ENCODE measurements at places on chromosomes 7 and 10.
A peak's percentile ranks its signal among the peaks of the same experiment; 100 is the strongest.

GRCh38 chr7:105857009-105857952 is 19.1 kb downstream of the ATXN7L1 start:
- DNase-seq, result no peak

DNA sequence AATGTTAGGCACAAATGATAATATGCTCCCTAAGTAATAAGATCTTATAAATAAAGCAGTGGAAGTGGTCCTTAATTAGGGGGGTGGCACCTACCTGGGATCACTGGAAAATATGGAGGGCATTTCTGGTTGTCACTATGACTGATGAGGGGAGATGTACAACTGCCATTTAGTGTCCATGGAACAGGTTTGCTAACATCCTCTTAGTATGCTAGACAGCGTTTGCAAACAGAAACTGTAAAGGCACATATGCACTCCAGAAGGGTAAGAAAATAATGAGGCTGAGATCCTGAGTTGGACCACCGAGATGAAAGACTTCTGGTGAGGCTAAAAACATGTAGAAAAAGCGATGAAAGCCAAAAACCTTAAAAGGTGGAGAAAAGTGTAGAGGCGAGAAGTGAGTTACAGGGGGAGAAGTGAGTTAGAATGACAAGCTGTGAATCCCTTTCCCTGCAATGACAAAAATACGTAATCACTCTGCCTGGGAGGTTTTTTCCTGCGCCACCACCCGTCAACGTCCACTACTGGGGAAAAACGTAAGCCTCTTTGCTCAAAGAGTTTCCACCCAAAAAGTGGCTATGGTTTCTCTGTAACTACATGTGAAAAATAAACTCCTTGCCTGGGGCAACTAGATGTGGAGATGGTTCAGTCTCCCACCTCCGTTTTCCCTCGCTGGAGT is 767 bp downstream of the KRIT1 start:
- DNase-seq, result peak; percentile 61

DNA sequence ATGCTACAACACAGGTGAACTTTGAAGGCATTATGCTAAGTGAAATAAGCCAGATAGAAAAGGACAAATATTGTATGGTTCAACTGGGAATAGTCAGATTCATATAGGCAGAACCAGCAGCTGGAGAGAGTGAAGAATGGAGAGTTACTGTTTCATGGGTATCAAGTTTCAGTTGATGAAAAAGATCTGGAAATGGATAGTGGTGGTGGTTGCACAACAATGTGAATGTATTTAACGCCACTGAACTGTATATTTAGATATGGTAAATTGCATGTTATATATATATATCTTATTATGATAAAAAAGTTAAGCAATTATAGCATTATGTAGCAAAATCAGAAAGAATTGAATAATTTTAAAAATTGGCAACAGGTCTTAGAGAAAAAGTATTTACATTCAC is 3.9 kb downstream of the LMBR1 start:
- no peak for DNase-seq

DNA sequence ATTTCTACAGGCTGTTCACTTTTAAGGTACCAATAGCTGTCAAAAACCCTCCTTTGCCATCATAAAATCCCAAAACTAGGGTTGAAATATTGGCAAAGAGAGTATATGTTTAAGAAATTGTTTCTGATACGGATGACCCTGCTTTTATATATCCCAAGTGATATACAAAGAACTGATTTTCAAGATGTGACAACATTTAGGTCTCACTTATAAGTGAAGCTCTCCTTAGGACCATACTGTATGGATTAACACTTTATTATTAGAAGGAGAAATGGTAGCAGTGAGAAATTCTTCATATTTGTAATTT is 11.0 kb upstream of the CRPPA start:
- DNase-seq, result no peak

DNA sequence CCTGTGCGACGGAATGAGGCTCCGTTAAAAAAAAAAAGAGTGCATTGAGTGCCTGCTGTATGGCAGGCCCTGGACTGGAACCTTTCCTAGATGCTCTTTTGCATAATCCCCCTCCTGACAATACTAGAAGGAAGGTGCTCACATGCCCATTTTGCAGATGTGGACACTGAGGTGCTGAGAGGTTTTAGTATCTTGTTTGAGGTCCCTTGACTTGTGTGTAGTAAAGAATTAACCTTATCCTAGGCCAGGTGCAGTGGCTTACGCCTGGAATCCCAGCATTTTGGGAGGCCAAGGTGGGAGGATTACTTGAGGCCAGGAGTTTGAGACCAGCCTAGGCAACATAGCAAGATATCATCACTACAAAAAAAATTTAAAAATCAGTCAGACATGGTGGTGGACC is 46.6 kb downstream of the TMEM130 start:
- DNase-seq, result no peak

- DNase-seq, result no peak
These were observed 18.3 kb upstream of the PPP1R9A start for GRCh38 chr7:94888995-94889523.

- no peak for DNase-seq
These were observed 144.3 kb downstream of the TCERG1L start for GRCh38 chr10:131167036-131167860.

GRCh38 chr10:128443925-128444518 is 317.8 kb upstream of the MKI67 start:
- no peak for DNase-seq

DNA sequence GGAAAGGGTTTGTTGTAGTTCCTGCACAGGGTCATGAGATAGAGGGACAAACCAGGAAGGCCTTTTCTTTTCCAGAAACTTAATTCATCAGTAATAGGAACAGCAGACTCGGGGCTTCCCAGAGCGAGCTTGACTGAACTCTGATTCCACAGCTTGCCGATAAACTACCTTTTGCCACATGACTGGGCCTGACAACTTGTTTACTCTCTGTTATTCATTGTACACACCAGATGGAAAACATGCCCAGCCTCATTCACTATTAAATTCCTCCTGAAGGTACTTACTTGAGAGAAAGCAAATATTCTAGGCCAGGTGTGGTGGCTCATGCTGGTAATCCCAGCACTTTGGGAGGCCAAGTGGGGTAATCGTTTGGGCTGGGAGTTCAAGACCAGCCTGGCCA is 77.1 kb upstream of the FGFR2 start:
- no peak for DNase-seq

DNA sequence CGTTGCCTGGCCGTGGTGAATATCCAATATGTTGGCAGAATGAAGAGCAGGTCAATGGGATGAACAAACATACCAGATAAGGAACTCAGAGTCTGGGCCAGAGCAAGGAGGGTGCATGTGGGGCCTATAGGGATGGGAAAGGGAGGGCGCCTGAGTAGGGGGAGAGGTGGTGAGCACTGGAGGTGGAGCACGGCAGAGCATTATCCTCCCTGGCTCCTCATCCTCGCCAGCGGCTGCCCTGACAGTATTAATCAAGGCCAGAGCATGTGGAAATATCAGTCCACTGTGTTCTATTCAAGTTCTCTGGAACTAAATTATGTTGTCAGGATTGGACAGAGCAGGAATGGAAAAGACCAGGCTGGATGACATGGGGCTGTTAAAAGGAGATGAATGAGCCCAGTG is 254.8 kb upstream of the ZMIZ1 start:
- no peak for DNase-seq

DNA sequence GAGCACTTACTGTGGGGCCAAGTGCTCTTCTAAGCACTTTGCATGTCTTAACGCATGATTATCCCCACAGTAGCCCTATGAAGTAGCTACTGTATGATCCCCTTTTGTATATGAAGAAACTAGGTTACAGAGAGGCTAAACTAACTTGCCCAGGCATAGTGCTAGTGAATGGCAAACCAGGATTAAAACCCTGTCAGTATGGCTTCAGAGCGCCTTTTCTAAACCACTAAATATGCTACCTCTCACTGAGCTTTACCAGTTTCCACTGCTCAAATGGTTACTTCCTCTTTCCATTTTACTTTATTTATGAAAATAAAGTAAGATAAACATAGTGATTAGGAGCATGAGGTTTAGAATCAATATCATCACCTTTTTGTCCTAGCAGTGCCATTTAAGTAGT is 73.6 kb downstream of the PODXL start:
- no peak for DNase-seq

GRCh38 chr7:91503934-91504555 is 239.8 kb downstream of the FZD1 start:
- no peak for DNase-seq

DNA sequence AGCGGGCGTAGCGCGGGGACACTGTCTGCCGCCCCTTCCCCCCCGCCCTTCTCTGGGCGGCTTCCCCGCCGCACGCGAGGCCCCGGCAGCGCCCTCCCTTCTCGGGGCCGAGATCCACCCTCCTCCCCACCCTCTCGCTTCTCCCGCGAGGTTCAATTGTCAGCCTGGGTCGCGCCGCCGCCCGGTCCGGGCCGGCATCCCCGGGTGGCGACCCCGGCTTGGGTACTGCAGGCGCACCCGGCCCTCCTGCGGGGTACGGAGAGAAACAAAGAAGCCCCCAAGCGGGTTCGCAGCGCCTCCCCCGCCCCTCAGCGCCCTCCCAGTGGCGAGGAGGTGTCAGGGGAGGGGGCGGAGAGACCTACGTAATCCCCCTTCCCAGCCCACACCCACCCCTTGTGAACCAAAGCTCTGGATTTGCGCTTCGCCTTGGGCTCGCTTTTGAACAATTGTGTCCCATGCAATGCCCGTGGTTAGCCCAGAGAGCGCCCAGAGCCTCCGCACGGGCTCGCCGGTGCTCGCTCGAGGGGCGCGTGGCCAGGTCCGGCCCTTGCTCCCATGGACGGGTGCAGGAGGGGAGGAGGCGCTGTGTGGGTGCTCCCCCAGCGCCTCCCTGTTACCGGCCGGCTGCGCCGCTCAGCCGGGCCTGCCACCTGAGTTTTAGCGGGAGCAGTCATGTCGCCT is 634 bp downstream of the HECW1 start:
- DNase-seq, result peak; percentile 48

- no peak for DNase-seq
These were observed 98.7 kb downstream of the MICALL2 start for GRCh38 chr7:1360521-1360971.

DNA sequence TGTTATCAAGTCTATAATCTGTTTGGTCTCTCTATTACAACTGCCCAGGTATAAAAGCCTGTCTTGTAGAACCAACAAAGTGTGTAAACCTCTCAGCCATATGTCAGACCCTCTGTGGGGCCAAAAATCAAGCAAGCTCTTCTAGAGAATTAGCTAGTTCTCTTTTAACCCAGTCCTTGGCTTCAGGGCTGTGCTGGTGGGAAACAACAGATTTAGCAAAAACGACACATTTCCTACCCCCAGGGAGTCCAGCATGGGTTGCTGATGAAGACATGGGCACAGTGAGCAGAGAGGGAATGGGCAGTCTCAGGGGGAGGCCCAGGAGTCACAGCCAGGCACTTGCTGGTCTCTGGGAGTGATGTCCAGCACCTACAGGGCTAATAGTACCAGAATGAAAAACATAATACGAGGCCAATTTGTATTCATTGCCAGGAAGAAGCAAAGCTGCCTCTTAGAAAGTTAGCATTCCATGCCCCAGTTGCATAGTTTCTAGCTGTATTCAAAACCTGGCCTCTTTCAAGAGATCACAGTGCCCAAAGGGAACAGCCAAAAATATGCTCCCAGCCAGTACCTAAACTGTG is 80.1 kb downstream of the FRMD4A start:
- no peak for DNase-seq

- DNase-seq, result peak; percentile 29
These were observed 128.1 kb upstream of the FAM20C start for GRCh38 chr7:64098-64915.

- no peak for DNase-seq
These were observed 52.7 kb downstream of the MINPP1 start for GRCh38 chr10:87557409-87557808.

- no peak for DNase-seq
These were observed 70.8 kb downstream of the CHN2 start for GRCh38 chr7:29265208-29265923.

- no peak for DNase-seq
These were observed 5.8 kb upstream of the SCD start for GRCh38 chr10:100340948-100341847.

DNA sequence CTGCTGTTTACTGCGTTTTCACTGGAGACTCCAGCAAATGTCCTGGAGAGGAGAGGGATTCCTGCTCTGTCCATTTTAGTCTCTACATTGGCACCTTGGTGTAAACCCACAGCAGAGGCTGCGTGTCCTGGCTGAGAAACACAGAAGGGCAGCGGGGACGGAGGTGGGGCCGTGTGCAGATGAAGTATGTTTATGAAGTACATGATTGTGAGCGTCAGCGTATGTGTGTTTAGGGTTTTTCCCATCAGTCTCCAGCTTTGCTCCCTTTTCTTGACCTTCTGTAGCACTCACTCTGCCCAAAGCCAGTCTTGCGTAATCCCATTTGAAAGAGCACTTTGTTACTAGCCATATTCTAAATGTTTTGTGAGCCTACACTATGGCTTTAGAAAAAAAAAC is 750.7 kb upstream of the SORCS1 start:
- no peak for DNase-seq

GRCh38 chr10:103663802-103664201 is 170.3 kb downstream of the NEURL1 start:
- no peak for DNase-seq

GRCh38 chr7:115499956-115500355 is 530.6 kb downstream of the TFEC start:
- no peak for DNase-seq

DNA sequence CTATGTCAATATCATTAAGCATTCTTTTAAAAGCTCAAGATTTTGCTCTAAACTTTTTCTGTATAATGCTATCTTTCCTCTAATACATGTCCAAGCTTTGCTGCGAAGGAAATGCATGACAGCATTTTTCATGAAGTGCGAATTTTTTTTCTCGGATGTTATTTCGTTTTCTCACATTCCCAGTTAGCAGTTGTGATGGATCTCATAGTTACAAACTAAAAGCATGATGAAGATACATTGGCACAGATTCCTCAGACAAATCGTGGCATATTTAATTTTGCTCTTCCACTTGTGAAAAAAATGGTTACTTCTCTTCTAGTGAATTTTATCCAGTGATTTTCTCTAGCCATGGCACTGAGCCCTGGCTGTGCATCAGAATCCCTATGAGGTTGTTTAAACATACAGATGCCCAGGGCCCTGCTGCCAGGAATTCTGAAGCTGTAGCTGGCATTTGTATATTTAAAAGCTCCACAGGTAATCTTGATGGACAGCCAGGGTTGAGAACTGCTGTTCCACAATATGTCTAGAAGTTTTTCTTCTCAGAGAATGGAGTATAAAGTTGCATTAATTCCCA is 299.8 kb upstream of the NEBL start:
- DNase-seq, result no peak

GRCh38 chr7:142250705-142251104 is 7.2 kb downstream of the PRSS58 start:
- peak; percentile 51 for DNase-seq

GRCh38 chr7:39714447-39715091 is 91.2 kb downstream of the RALA start:
- no peak for DNase-seq

DNA sequence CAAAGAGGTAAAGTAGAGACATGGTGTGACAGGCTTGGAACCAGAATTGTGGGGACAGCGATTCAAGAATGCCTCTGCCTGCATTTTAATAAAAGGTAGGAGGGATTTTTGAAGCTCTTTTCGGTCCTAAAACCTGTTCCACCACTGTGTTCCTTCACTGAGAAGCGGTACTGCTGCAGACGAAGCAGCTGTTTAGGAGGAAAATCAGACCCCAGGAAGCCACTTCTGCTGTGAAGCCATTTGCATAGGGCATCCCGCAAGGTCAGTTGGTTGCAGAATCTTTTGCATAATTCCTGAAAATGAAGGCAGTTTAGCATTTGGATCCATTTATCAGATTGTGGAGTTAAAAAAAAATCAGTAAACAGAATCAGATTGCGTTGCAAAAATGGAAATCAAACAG is 183.3 kb upstream of the PRKCQ start:
- no peak for DNase-seq
